ENCODE measurements at places on chromosomes 5 and 9. TPM values are rescaled to one million over a fixed set of nuclear protein-coding genes. Genes with fewer than 3 reads are reported as not detected.

SDHA gene
- total RNA-seq: 108 TPM

PPP1R26 gene
- 5.8 TPM for total RNA-seq

CCNI2 gene
- total RNA-seq: under 0.01 TPM

HTR1A gene
- total RNA-seq: not detected

PTGS1 gene
- 61.8 TPM for total RNA-seq

WDR38 gene
- not detected for total RNA-seq

GEMIN5 gene
- 14.3 TPM for total RNA-seq

SLC34A3 gene
- not detected for total RNA-seq

IFNK gene
- not detected for total RNA-seq

GRXCR2 gene
- not detected for total RNA-seq

Data from epithelial cell of alveolus of lung (primary cell).